ENCODE measurements at places on chromosomes 6 and 20.

DNA sequence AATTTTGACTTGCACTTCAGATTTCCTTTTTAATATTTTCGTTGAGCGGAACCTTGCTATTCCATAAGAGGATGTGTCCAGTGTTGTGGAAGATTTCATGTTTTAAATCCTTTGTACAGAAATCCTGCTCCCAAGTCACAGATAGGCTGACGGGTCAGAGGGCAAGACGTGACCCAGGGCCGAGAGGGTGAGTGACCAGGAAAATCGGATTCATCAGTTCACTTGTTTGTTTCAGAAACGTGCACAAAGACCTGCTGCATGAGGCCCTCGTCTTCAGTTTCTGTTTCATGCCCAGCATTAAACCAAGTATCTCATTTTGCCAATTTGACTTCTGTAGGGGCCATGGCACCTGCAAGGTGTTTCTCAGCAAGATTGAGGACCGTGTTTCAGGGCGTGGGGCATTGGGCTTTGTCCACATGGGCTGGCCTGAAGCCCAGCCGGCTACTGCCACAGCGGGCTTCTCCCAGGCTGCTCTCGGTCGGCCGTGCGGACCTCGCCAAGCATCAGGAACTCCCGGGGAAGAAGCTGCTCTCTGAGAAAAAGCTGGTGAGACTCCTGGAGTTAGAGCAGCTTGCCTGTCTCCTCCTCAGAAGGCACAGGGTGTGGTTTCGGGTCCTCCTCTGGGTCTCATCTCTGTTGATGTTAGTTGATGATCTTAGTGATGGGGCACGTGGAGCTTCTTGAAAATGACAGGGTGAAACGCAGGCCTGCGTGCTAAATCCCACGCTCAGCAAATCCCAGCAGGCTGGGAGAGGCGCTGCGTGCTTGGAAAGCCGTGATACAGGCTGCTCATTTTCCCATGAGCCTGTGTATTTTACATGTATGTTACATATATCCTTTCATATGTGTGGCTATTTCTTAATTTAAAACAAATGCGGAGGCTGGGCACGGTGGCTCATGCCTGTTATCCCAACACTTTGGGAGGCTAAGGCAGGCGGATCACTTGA lies 10.5 kb downstream of the MTG2 start:
- no peak for DNase-seq

DNA sequence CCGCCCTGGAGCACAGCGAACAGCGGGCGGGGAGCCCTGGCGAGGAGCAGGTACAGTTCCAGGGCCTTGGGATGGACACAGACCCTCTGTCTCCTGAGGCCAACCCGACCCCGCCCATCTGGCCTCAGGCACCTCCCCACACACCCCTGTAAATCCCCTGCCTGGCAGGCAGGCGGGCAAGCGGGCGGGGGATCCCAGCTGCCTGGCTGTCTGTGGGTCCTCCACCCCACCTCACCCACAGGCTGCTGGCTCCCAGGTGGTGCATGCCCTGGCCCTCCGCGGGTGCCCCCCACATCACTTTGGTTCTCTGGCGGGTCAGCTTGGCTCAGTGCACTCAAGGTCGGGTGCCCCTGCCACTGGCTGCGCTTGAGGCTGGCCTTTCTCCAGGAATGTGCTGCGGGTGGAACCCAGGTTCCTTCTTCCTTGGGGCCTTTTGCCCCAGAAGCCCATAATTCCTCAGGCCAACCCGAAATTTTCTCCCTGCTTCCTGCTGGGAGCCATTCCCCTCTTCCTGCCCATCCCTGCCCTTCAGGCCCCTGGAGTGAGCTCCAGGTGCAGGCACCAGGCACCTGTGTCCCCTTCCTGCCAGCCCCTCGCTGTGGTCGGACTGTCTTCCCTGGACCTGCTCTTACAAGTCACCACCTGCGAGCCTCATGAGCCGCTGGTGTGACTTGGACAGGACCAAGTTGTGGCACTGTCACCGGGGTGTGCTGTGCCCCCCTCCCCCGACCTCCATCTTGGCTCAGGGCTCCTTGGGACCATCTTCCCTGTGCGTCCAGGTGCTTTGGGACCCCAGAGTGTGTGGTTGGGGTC lies 5.3 kb upstream of the TNFRSF6B start:
- DNase-seq = no peak

DNA sequence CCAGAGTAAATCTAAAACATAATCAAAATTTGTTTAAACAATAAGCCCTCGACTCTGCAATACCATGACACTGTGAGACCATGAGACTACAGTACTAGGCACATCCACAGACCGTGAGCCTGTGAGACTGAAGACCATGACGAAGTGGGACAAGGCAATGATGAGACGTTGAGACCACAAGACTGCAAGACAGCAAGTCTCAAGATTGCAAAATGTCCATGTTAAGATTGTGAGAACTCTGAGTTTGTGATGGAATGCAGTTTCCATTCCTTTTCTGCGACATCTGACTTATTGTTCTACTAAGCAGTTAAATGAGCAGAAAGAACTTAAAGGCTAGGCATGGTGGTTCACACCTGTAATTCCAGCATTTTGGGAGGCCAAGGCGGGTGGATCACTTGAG lies 102.1 kb upstream of the PHACTR1 start:
- no peak for DNase-seq

- no peak for DNase-seq
Measured at GRCh38 chr6:147910281-147910680, 401.8 kb downstream of the SAMD5 start.

- DNase-seq = no peak
Measured at GRCh38 chr6:163333038-163333437, 81.5 kb upstream of the QKI start.

DNA sequence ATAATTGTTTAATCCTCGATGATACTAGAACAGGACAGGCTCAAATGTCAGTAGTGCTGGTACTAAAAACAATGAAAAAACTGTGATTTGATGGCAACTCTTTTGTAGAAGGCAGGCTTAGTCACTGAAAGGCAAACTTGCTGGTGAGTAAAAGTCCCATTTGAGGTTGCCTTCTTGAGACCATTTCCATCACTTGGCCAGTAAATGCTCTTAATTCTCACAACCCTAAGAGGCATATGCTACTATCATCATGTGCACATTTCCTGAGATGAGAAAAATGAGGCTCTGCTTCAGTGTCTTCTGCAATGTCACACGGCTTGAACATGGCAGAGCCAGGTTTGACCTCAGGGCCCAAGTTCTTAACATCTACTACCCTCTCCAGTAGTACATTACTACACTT lies 9.9 kb downstream of the AKIRIN2 start:
- no peak for DNase-seq

- DNase-seq = no peak
Measured at GRCh38 chr6:129507846-129508245, 202.1 kb downstream of the ARHGAP18 start.

DNA sequence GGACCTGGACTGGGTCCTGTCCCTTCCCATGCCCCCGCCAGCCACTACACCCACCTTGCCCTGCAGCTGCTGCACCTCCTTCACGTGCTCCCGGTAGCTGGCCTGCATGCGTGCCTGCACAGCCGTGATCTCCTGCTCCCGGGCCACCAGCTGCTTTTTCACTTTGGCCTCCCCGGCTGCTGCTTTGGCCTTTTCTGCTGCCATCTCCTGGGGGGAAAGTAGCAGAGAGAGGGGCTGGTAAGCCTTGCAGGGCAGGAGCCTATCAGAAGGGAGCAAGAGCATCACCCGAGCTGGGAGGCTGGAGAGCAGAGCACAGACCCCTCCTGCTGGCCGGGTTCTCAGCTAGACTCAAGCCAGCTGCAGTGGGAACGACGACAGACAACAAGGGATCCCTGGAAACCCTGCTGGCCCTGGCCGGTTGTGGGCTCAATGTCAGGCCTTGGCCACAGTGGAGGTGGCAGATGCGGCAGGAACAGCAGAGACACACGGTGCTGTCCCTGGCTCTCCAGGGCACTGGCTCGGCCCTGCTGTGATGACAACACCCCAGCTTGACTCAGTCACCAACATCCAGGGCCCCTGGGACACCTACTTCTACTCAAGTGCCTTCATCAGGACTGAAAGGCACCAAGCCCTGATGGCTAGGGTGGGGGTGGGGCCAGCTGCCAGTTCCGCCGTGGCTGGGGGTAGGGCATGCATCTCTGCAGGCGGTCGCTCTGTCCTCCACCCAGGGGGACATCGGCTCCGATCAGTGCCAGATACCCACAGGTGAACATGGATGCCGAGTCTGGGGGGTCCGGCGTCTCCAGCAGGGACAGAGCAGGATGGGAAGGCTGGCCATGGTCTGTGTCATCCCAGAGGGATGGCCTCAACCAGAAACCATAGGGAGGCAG lies 45.3 kb downstream of the RRBP1 start:
- no peak for DNase-seq

GRCh38 chr6:92339936-92340640 lies 1079.3 kb downstream of the EPHA7 start:
- no peak for DNase-seq

DNA sequence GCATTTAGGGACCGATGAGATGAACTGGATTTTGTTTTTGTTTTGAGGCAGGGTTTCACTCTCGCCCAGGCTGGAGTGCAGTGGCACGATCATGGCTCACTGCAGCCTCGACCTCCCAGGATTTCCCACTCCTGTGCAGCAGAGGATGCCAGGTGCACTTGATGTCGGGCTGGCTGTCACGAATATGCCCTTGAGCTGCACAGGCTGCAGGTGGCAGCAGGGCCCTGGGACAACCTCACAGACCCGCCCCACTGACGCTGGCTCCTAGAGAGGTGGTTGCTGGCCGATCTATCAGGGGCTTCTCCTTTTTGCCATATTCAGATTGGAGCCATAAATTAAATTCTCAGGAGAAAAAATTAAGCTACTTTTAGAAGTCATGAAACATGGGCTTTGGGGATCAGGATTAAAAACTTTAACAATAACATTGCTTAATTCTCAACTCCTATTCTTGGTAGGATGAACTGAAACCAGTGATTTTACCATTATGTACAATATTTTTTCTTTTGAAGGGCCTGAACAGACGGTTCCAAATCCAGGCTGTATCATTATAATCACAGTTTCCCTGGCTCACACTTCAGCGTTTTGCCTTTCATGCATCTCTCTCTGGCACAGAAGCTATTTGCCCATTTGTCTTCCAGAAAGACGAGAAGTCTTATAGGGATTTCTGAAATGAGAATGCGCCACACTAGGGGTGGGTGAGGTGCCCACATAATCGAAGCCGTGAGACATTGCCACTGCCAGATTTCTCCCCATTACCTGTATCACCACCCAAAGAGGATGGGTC lies 32.4 kb downstream of the NQO2 start:
- no peak for DNase-seq

- DNase-seq = no peak
Measured at GRCh38 chr6:1027795-1028569, 283.9 kb upstream of the FOXQ1 start.

All from T-cell (primary cell).